ENCODE measurements at places on chromosomes 3 and 15.

DNA sequence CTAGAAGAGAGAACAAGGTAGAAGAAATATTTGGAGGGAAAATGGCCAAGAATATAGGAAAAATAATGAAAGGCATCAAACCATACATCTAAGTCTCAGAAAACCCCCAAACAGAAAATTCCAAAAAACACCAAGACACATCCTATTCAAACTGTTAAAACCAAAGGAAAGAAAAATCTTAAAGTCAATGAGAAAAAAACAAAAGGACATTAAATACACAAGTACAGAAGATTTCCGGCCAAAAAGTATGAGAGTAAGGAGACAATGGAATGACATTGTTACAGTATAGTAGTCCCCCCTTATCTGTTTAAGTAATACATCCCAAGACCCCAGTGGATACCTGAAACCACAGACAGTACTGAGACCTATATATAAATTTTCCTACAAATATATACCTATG, 18.8 kb downstream of the CLASP2 start:
- DNase-seq = no peak

- peak; percentile 56 for DNase-seq
These were observed 63.2 kb downstream of the HCN4 start for GRCh38 chr15:73305331-73306211.

GRCh38 chr15:69951898-69952555, 145.7 kb downstream of the TLE3 start:
- no peak for DNase-seq

DNA sequence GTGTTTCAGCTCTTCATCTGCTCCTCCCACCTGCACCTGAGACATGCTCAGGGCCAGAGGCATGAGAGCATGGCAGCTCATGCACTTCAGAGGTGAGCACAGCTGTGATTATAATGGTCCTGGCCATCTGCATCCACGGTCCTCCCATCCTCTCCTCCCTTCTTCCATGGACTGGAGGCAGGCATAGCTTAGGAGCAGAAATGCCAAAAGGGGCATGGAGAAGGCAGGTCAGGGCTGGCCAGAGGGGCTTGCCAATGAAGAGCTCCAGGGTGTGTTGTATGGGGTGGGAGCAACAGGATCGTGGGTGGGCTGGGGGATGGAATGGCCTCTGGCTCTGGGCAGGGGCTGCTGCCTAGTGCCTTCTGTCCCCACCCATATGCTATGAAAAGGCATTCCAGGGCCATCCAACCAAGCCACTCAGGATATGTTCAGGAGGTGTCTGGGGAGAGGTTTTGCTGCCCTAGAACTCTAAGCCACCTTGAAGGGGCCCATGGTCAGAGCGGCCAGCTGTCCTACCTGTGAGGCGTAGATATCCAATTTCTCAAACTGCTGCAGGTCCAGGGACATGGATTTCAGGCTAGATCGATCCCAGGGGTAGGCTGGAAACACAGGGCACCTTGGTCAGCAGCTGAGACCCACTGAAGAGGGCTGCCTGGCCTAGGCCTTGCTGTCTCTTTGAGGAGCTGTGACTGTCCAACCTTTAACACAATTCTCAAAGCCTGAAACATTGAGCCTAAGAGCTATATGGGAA, 26.1 kb downstream of the KY start:
- DNase-seq = no peak

DNA sequence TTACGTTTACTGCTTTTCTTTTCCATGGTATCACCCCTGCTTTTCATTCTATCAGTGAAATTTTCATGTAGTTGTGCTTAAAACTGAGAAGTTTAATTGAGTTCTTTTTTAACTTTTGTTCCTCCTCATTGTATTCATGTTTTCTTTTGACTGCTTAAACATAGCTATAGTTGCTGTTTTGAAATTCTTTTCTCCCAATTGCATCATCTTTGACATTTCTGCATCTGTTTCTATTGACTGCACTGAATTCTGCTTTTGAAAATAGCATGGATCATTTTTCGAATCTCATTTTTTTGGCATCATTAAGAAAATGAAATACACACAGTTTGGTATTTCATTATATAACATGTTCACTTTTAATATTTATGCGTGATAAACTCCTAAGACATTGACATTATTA, 694.9 kb downstream of the MECOM start:
- no peak for DNase-seq

DNA sequence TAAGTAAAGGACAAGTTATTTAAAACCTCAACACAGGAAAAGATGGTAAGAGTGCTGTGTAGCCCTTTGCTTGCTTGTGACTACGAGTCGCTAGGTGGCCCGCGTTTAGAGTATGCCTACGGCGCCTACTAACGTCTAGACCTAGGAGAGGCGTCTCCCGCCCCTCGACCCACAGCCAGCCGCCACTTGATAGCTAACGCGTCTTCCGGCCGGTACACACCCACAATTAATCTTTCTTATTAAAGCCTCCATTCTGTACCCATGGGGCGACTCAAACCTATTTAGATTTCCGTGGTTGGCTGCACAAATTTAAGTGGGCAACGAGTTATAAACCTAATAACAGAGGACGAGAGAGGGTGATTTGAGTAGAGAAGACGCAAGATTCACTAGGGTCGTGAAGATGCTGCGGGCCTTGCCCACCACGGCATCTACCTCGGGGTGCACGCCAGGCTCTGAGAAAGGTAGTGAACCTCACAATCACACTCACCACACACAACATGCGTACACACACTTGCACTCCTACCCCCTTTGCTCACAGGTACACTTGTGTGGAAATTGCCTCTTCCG, 12.0 kb downstream of the SOX2 start:
- DNase-seq = no peak

DNA sequence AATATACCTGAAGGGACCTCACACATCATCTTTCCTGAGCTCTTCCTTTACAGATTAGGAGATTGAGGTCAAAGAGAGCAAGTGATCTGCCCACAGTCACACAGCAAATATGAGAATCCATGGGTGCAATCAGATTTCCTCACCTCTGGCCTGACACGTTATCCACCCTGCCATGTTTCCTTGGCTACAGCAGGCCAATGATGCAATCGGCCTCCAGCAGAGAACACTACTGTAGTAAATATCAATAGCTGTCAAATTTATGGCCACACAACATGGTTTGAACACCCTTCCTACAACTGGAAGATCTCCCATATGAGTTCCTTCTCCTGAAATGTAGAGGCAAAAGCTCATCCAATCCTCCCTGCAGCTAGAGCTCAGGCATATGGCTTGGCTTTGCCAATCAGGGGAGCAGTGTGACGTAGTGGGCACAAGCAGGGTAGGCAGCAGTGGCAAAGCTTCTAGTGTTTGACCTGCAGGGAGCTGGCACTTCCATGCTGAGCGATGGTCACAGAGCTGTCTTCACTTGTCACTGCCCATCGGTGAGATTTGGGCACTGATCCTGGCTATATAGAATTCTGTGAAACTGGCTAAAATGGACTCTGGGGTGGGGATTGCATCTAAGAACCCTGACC, 271.3 kb downstream of the TJP1 start:
- no peak for DNase-seq

GRCh38 chr15:59335207-59335786, 37.4 kb downstream of the MYO1E start:
- no peak for DNase-seq

DNA sequence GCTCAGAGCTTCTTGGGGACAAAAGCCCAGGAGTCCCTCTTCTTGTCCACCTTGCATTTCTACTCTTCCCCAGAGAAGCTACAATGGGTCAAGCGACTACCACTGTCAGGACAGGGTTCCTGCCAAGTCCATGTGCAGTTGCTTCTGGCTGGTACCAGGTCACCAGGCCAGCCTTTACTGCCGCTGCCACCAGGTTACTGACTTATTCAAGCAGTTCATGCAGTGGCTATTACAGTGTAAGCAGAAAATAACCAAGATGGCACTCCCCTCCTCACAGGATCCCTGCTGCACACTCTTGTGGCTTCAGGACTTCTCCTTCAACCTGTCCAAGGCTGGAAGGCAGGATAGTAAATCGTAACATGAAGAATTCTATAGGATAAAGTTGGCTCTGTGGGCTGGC, 42.1 kb downstream of the CTDSPL start:
- DNase-seq = no peak

- peak; percentile 15 for DNase-seq
These were observed 78.4 kb upstream of the RASGRF1 start for GRCh38 chr15:79168922-79169456.

DNA sequence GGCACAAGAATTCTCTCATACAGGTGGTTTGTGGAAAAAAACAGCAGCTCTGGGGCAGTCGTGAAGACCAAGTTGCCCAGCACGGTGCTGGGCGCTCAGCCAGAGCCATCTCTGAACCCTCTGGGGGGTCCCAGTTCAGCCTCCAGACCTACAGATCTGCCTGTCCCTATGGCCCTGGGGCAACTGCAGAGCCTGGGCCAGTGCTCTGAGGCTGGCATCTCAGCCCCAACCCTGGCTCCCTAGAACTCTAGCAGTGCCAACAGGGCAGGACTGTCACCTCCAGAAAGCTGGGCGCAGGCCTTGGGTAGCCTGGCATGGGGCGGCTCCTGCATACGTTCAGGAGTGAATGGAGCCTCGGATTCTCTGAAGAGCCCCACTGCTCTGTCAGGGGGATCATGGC, 44.7 kb downstream of the DNAJB8 start:
- no peak for DNase-seq

DNA sequence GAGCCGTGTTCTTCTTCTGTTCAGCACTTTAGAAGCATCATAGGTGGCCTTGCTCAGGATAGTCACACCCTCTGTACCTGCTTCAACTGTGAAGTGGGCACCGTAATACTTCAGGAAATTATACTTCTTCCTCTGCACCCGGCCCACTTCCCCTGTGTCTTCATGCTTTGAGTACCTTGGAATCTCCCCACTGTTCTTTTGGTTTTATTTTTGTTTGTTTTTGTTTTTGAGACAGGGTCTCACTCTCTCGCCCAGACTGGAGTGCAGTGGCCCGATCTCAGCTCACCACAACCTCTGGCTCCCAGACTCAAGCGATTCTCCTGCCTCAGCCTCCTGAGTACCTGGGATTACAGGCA, 1.7 kb downstream of the P2RY14 start:
- DNase-seq = no peak

GRCh38 chr3:61947456-61947855, 386.1 kb downstream of the PTPRG start:
- no peak for DNase-seq

DNA sequence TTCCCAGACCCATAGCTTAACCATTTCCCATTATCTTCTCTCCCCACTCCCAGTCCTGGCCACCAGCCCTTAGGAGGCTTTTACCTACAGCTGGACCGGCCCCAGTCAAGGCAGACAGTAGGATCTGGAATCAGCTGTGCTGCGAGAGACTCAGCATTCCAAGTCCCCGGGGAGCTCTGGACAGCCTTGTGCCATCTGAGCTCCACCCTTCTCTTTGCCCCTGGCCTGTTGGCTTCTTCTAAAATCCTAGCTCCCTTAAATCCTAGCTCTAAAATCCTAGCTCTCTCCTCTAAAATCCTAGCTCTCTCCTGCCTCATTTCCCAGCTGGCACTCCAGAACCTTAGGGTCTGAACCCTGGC, 21.3 kb downstream of the MEGF11 start:
- DNase-seq = no peak

GRCh38 chr15:101810876-101811275, 1.1 kb upstream of the OR4F15 start:
- no peak for DNase-seq

GRCh38 chr3:124588794-124589193, 141.5 kb upstream of the UMPS start:
- DNase-seq = no peak

DNA sequence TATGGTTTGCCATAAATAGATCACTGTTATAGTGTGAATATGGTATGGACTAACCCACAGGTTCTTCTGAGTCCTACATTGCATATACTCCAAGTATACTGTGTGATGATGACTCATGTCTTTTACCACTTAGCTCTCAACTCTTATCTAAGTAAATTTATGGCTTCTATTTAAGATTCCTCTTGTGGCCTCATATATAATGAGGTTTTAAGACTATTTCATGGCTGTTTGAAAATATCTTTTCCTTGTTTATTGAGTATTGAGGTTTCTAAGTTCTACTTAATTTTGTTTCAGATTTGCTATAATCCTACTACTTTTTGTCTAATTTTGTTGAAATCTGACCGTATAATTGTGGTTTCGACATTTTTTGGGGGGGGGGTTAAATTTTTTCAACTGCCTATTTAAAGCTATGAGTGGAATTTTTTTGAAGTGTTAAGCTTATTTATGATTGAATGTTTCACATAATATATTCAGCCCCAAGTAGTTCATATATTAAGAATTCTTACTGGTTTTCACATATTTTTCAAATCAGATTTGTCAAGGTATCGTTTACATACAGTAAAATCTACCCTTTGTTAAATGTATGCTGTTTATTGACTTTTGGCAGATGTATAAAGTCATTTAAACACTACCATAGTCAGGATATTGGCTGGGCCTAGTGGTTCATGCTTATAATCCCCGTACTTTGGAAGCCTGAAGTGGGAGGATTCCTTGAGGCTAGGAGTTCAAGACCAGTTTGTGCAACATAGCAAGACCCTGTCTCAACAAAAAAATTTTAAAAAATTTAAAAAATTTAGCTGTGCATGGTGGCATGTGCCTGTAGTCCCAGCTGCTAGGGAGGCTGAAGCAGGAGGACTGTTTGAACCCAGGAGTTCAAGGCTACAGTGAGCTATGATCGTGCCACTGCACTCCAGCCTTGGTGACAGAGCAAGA, 11.7 kb downstream of the SLC25A36 start:
- no peak for DNase-seq

- DNase-seq = no peak
These were observed 338.3 kb upstream of the CTDSPL start for GRCh38 chr3:37523361-37523760.

- DNase-seq = no peak
These were observed 415.3 kb upstream of the ALCAM start for GRCh38 chr3:104951426-104951825.

- no peak for DNase-seq
These were observed 54.9 kb downstream of the ABCC5 start for GRCh38 chr3:183962807-183963206.

- no peak for DNase-seq
These were observed 246.9 kb upstream of the AGTR1 start for GRCh38 chr3:148450819-148451218.

DNA sequence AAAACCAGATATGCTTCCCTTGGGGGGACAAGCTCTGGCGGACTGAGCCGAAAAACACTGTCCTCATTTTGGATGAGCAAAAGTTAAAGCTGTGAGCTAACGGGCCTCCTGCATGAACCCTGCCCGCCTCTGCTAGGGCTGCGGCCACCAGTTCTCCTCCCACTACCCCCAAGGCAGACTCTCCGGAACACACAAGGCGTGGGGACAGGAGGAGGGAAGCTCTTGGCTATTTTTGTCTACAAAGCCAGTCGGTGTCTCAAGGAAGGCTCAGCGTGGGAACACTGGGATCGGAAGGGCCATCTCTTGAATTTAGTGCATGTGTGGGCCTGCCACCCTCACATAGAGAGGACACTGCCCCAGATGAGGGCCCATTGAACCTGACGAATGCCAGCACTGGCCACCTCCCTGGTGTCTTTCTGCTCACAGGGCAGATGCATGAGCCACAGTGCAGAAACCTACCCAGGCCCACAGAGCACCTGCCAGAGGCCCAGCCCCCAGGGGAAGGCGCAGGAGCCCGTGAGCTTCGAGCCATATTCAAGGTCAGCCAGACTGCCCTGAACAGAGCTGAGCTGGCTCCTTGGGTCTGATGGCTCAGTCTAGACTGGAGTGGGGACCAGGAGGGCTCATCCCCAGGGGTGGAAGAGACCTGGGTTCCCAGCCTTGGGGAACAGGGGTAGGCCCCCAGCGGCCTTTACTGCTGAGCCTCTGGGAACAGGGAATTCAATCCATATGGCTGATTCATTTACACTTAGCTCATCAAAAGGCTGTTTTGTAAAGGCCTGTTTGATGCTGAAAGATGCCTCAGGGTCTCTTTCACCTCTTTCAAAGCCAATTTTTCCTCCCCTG, 38.3 kb downstream of the HCN4 start:
- no peak for DNase-seq

Data from endothelial cell (in vitro differentiated cells).